GM04504 (cell line): ENCODE measurements at places on chromosomes 16 and 17.

GRCh38 chr17:13437966-13438779 is 163.6 kb downstream of the HS3ST3A1 start:
- no peak for DNase-seq

- DNase-seq: no peak
These were observed 90.9 kb upstream of the BCAR1 start for GRCh38 chr16:75342308-75342811.

- DNase-seq: peak; percentile 17
These were observed 235.8 kb downstream of the MAP2K4 start for GRCh38 chr17:12256380-12256995.

- no peak for DNase-seq
These were observed 4.1 kb downstream of the CORO1A start for GRCh38 chr16:30187556-30187865.

- DNase-seq: no peak
These were observed 22.7 kb upstream of the GOT2 start for GRCh38 chr16:58756650-58757332.

- DNase-seq: no peak
These were observed 39.1 kb downstream of the CENPV start for GRCh38 chr17:16314189-16314588.

GRCh38 chr17:69578385-69578936 is 164.0 kb downstream of the MAP2K6 start:
- no peak for DNase-seq

DNA sequence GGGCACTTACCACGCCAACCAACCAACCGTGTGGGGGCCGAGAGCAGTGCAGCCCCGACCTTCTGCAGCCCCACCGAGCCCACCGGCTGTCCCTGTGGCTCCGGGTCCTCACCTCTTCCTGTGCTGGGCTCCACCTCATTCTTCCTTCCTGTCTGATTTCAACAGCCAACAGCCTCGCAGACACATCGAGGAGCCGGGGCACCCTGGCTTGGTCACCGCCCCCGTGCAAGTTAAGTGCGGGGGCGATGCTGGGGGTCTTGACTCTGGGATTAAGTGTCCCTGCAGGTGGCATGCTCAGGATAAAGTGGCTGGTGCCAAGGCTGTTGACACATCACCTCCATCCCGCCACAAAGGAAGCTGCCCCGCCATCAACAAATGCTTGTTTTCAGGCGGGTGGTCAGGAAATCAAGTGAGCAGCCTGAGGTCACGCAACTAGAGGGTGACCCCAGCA is at the start of gene NLRC3:
NLRC3 (minus strand) TSS at position 102 of the 451 bp plus-strand sequence. CDS start 12,367 bp downstream, outside the sequence.
- DNase-seq: no peak

- no peak for DNase-seq
These were observed 863.7 kb upstream of the SOX9 start for GRCh38 chr17:71257096-71257495.

- no peak for DNase-seq
These were observed 3.3 kb downstream of the ERBB2 start for GRCh38 chr17:39702901-39703893.

DNA sequence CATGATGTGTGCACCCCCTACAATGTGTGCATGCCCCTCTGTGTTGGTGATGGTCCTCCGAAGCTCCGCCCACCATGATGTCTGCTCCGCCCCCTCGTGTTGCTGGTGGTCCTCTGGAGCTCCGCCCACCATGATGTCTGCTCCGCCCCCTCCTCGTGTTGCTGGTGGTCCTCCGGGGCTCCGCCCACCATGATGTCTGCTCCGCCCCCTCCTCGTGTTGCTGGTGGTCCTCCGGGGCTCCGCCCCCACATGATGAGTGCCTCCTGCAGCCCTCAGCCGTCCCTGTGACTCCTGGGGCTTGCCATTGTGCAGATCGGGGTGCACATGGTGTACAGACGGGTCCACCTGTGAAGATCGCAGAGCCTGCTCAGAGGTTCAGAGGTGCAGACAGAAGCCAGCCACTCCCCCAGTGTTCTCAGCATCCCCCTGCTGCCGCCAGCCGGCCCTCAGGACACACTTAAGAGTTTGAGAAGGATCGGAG is 129.1 kb upstream of the CHMP6 start:
- DNase-seq: no peak

- no peak for DNase-seq
These were observed 29.0 kb downstream of the RTN4RL1 start for GRCh38 chr17:1995907-1996799.

GRCh38 chr16:2895813-2896212 is 12.8 kb downstream of the FLYWCH2 start:
- DNase-seq: no peak

DNA sequence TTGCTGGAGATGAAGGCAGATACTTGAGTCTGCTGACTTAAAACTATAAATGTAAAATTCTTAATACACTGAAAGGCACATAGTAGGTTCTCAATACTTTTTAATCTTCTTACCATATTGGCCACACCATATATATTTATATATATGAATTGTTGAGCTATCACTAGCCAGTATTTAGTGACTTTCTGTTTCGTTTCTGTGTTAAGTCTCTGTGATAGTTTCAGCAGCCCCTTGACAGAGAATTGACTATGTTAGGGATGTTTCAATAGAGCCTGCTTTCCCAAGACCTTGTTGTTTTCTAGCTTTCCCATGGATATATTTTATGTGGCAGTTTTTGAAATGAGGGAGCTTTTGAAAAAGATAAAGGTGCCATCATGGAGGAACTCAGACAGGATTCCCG is 206.5 kb upstream of the GOT2 start:
- DNase-seq: no peak

GRCh38 chr16:64417711-64418227 is 704.1 kb downstream of the CDH11 start:
- no peak for DNase-seq

GRCh38 chr16:72247821-72248253 is 75.9 kb upstream of the PMFBP1 start:
- peak; percentile 20 for DNase-seq

- DNase-seq: no peak
These were observed 18.1 kb downstream of the C17orf100 start for GRCh38 chr17:6669479-6670212.

- no peak for DNase-seq
These were observed 62.6 kb downstream of the PLCG2 start for GRCh38 chr16:81841722-81842121.

- DNase-seq: no peak
These were observed 34.0 kb downstream of the RAB11FIP4 start for GRCh38 chr17:31425282-31426040.

DNA sequence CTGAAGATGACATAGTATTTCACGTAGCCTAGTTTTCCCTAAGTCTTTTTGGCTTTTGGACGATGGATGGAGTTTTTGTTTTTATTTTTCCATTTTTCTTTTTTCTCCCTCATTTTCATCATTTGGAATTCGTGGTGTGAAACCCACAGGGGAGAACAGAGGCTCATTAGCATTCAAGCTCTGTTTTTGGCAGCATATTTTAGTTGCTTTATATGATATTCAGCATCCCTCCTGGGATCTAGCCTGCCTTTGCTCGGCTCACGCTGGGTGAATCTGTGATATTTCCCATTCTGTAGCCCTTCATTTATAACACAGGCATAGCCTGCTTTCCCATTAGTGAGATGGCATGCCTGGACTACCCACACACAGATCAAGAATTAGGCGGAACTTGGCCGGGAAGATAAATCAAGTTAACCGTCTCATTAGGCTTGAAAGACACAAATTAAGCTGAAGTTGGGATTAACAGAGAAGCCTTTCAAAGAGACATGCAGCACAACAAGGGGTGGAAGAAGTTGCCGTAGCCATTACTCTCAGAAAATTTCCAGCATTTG is 20.1 kb upstream of the CLEC19A start:
- DNase-seq: no peak
